Choroid plexus epithelial cell (primary cell): ENCODE measurements at places on chromosomes 2 and 18.
A peak's percentile ranks its signal among the peaks of the same experiment; 100 is the strongest.

- DNase-seq = no peak
Measured at GRCh38 chr18:61085036-61085435, 248.2 kb upstream of the CDH20 start.

DNA sequence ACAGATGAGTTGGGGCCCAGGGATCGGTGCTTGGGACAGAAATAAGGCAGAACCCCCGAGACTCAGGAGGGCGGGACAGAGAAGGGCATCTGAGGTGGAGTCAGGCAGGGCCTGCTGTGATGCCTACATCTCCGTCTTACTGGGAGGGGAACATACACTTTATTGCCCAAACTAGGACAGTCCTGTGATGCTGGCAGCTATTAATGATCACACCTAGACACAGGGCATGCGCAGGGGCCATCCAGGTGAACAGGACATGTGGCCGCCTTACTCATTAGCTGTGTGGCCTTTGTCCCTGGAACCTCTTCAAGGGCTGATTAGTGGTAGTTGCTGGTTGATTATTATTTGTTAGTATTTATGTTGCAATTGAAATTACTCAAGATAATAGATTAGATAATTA is 33.2 kb downstream of the MLPH start:
- no peak for DNase-seq

DNA sequence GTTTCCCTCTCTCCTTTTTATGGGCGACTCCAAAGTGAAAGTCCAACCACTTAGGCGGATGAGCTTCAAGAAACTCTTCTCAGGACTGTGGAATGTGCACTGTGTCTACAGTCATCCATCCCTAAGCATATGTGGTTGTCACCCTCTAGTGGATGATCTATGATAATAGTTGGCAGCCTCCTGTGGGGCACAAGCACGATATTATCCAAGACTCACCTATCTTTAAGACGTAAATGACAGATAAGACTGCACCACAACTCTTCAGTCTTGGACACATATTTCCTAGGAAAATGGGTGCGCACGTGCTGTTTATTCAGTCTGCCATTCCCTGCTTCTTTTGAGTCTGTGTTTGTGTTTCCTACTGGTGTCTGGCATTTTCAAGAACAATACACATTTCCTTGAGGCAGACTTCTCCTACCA is 145.5 kb upstream of the CTAGE1 start:
- DNase-seq = peak; percentile 98

- DNase-seq = peak; percentile 99
Measured at GRCh38 chr2:223613017-223613950, 11.1 kb upstream of the SCG2 start.

DNA sequence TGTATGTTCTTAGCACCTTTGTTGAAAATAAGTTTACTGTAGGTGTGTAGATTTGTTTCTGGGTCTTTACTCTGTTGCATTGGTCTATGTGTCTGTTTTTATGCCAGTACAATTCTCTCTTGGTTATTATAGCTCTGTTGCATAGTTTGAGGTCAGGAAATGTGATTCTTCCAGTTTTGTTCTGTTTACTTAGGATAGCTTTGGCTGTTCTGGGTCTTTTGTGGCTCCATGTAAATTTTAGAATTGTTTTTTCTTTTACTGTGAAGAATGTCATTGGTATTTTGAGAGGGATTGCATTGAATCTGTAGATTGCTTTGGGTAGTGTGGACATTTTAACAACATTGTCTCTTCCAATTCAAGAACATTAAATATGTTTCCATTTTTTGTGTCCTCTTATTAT is 69.1 kb downstream of the ANKRD62 start:
- DNase-seq = peak; percentile 17

GRCh38 chr2:39484620-39485495 is 47.8 kb upstream of the MAP4K3 start:
- no peak for DNase-seq

- no peak for DNase-seq
Measured at GRCh38 chr2:201024518-201024917, 47.0 kb downstream of the HYCC2 start.

- peak; percentile 90 for DNase-seq
Measured at GRCh38 chr2:72198532-72199241, 51.0 kb upstream of the CYP26B1 start.

- no peak for DNase-seq
Measured at GRCh38 chr18:26052505-26052904, 37.9 kb downstream of the SS18 start.

DNA sequence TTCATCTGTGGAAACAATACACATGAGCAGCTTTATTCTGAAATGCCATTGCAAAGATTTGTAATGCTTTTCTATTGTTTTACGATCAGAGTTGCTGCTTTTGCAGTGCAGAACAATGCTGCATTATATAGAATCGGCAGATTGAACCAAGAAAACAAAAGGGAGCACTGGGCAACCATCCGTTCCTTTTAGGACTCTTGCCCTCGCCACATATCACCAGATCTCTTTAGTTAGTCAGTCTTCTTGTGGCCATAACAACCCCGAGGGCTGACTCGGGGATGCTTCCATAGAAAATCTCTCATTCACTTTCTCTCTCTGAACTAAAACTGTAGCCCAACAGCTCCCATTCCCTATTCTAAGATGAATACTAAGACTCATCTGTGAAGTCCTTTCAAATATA is 340.4 kb downstream of the NRXN1 start:
- DNase-seq = no peak

- DNase-seq = no peak
Measured at GRCh38 chr2:217986256-217986961, 16.4 kb downstream of the TNS1 start.

GRCh38 chr2:130764035-130764820 is 8.9 kb downstream of the AMER3 start:
- no peak for DNase-seq

DNA sequence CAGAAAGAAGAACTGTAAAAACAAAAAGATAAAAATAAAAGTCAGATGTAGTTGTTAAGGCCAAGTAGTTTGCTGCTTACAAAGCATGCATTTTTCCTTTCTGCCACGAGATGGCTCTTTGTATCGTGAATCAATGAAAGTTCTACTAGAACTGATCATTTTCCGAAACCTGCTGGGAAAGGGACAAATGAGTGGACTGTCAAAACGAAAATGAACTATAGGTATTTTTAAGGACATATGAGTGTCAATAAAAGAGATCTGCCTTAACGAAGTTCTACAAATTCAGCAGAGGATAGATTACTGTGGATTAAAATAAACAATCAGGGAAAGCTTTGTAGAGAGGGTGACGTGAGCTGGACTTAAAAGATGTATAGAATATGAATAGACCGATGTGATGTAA is 15.0 kb upstream of the ELOA2 start:
- DNase-seq = peak; percentile 80

- no peak for DNase-seq
Measured at GRCh38 chr18:44927127-44927849, 246.6 kb downstream of the SETBP1 start.

DNA sequence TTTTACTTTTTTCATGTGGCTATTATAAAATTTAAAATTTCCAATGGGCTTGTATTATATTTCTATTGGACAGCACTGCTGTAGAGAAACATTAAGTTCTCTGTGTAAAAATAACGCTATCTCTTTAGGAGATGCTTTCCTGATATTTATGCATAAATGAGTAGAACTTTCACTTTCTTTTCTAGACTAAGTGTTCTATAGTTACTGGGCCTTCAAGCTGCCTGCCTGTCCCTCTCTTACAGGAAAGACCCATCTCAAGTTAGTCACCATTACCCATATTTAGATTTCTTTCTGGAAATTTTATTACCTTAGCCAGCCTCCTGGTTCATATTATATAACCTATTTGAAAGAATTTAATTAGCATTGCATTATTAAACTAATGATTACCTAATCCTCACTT is 4.8 kb downstream of the ITGA4 start:
- DNase-seq = peak; percentile 57

- DNase-seq = peak; percentile 47
Measured at GRCh38 chr2:25294573-25295462, 46.9 kb downstream of the DNMT3A start.

DNA sequence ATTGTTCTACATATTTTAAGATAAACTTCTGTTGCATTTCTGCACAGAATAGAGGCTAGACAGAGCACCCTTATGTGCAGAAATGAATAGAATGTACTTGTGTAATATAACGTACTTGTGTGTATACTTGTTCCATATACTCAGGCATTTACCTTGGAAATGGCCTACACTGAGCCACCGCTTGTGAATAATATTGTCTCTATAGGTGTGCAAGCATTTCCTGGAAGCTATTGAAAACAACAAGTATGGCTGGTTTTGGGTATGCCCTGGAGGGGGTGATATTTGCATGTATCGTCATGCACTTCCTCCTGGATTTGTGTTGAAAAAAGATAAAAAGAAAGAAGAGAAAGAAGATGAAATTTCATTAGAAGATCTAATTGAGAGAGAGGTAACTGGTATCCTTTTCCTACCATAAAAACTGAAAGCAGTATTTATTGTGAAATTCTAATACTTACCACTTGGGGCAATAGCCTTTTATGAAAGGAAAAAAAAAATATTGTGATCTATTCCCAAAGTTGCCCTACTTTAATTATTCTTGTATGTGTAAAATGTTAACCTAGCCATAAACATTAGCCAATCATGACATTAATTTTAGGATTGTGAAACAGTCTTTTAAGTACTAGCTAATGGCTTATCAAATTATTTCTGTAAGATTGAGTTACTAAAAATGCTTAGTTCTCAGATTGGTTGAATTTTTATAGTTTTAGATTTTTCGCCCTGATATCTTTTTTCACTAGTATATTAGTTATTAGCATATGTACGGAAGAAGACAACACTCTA is 18.0 kb downstream of the ZC3H15 start:
- DNase-seq = peak; percentile 59

DNA sequence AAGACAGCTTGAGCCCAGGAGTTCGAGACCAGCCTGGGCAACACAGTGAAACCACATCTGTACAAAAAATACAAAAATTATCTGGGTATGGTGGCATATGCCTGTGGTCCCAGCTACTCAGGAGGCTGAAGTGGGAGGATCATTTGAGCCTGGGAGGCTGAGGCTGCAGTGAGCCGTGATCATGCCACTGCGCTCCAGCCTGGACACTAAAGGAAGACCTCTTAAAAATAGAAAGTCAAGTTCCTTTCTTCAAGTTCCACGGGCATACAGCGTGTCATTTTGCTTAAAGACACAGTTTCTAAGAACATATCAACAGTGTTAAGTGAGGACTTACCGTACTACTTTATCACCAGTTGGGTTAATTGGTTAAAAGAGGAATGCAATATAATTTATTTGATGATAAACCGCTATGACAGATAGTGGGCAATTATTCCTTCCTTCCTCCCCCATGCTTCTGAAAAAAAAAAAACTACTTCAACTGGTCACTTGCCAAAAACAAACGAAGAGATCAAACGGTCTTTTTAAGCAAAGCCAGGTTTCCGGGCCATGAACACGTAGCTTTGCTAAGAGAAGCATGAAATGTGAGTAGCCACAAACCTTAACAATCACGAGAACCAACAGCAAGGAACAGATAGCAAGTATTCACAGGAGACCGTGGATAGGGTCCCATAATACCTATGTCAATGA is 21.4 kb downstream of the AP1S3 start:
- peak; percentile 30 for DNase-seq

GRCh38 chr2:41741951-41742595 is 305.7 kb upstream of the PKDCC start:
- DNase-seq = no peak

DNA sequence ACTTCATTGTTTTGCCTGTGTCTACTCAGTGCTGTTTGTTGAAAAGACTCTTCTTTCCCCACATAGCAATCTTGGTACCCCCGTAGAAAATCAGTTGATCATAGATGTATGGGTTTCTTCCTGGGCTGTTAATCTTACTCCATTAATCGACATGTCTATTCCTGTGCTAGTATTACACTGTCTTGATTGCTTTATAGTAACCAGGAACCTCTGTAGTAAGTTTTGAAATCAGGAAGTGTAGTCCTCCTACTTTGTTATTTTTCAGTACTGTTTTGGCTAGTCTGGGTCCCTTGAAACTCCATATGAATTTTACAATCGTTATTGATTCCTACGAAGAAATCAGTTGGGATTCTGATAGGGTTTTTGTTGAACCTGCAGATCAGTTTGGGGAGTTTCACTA is 78.8 kb upstream of the FAM136A start:
- DNase-seq = no peak

GRCh38 chr2:15354596-15355366 is 206.4 kb downstream of the NBAS start:
- DNase-seq = peak; percentile 7

DNA sequence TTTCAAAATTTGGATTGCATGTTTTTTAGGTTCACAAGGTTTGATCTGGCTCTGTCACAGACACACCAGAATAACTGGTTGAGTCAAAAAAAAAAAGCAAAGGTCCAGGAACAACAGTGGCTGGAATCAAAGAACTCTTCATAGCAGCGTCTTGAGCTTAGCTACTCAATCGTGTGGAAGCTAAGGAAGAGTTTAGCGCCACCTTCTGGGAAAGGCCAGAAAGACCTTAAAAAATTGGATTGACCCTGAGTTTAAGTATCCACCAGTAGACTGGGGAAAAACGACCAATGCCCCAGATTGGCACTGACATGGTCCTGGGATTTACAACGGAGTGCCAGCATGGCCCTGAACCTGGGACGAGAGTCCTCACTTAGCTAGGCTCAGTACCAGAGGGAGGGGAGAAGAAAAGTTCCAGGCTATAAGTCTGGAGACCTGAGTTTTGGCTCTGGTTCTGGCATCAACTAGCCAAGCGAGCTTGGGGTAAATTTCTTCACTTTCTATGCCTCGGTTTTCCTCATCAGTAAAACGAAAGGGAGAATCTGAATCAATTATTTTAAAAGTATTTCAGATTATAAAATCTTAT is 71.1 kb upstream of the TFCP2L1 start:
- peak; percentile 87 for DNase-seq

DNA sequence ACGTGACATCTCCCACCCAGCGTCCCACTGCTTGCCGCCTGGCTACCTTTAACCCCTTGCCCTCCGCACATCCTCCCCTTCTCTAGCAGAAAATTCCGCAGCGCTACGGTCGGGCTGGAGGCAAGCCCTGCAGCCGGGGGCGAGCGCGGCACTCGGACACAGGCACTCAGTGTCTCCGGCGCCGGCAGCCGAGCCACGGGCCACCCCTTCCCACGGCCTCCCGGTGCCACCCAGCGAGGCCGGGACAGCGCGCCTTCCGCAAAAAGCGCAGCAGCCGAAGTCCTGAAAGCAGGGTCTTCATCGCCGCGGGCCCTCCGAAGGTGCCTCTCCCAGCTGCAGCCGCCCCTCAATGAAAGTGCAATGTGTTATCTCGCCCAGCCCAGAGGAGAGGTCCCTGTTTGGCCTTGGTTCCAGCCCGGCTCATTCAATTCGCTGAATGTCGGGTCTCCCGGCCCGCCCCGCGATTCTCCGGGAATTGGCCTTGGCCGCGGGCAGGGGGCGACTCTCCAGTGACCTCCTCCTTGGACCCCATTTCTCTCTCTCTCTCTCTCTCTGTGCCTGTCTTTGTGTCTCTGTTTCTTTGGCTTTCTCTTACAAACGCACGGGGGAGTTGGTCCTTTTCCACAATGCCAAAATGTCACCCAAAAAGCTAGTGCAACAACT is 1.1 kb downstream of the DLGAP1 start:
- DNase-seq = no peak

DNA sequence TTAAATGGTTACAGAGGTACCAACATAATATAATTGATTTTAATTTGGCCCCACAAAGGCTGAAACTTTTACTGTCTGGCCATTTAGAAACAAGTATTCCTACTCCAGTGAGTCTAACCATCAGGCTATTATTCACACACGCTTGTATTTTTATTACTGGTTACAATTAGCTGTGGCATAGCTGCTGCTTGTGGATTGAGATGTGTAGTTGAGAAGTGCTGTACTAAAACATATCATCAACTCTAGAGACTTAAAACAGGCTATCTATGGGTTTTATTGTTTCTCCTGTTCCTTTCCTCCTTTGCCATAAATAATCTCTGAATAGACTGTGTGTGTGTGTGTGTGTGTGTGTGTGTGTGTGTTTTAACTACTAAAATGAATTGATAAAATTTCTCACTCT is 530.2 kb downstream of the CCDC85A start:
- no peak for DNase-seq

- DNase-seq = no peak
Measured at GRCh38 chr2:234172066-234172465, 121.6 kb downstream of the SPP2 start.
